Progenitor cell of endocrine pancreas (in vitro differentiated cells): ENCODE measurements at places on chromosomes 16 and 17. TPM values are rescaled to one million over a fixed set of nuclear protein-coding genes. Genes with fewer than 3 reads are reported as not detected.
A peak's percentile ranks its signal among the peaks of the same experiment; 100 is the strongest.

GRCh38 chr17:69773081-69773480, 301.9 kb upstream of the KCNJ16 start:
- peaks cover 5% of the 10 kb centered on the region for H3K27me3 ChIP-seq
- no peak overlapping the region for H3K4me3 ChIP-seq
- H3K36me3 ChIP-seq: no peaks in the 10 kb centered on the region
- no peak overlapping the region for H3K27ac ChIP-seq
- no peak for DNase-seq
- H3K4me1 ChIP-seq: no peaks in the 10 kb centered on the region

DNA sequence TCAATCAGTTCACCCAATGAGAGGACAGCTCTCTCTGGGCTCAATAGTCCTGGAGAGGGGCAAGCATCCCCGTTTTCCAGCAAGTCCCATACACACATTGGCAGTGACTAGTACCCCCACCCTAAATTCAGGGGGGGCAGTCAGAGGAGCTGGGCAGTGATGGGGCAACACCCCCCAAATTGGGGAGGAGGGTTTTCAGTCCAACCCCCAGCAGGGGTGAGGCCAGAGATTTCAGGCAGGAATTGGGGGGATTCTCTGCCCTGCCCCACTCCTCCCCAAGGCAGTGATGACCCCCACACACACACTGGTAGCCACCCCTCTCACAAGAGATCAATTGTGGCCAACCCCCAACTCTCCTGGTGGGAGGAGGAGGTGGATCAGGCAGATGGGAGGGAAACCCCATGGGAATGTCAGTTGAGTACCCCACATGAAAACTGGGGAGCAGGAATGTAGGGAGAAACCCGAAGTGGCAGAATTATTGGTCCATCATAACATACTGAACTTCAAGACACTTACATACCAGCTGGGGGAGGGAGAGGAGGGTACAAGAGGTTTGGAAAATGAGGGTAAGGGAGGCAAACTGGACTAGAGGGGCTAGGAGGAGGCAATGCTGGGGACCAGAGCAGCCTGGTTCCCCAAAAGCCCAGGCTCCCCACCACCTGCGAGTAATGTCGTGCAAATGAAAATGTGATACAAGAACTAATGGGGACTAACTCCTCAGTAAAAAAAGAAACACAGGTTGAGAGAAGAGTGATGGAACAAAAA, 3.1 kb downstream of the VAMP2 start:
- H3K27ac ChIP-seq: peak overlapping the region; percentile 94
- peaks cover 22% of the 10 kb centered on the region for H3K4me1 ChIP-seq

DNA sequence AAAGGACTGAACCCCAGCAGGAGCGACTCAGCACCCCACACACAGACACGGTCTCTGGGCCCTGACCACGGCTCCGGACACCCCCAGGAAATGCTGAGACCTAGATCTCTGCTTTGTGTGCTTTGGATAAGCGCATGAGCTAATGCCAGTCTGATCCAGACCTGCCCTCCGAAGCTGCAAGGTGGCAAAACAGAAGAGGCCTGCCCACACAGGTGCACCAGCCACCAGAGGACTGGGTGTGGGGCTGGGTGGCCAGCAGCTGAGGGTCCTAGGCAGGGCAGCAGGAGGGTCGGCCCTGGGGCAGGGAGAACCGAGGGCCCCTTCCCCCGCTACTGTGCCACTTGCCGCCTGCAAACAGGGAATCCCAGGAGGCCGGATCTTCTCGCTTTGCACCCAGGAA, 30.7 kb upstream of the EIF1 start:
- no peaks in the 10 kb centered on the region for H3K27me3 ChIP-seq
- no peak overlapping the region for H3K4me3 ChIP-seq
- H3K36me3 ChIP-seq: no peaks in the 10 kb centered on the region
- no peak overlapping the region for H3K27ac ChIP-seq
- peaks cover 6% of the 10 kb centered on the region for H3K4me1 ChIP-seq
- no peak for DNase-seq

- DNase-seq: no peak
- H3K4me1 ChIP-seq: peaks cover 29% of the 10 kb centered on the region
- H3K36me3 ChIP-seq: no peaks in the 10 kb centered on the region
Observed at GRCh38 chr16:22372882-22373661, 1.3 kb downstream of the CDR2 start.

DNA sequence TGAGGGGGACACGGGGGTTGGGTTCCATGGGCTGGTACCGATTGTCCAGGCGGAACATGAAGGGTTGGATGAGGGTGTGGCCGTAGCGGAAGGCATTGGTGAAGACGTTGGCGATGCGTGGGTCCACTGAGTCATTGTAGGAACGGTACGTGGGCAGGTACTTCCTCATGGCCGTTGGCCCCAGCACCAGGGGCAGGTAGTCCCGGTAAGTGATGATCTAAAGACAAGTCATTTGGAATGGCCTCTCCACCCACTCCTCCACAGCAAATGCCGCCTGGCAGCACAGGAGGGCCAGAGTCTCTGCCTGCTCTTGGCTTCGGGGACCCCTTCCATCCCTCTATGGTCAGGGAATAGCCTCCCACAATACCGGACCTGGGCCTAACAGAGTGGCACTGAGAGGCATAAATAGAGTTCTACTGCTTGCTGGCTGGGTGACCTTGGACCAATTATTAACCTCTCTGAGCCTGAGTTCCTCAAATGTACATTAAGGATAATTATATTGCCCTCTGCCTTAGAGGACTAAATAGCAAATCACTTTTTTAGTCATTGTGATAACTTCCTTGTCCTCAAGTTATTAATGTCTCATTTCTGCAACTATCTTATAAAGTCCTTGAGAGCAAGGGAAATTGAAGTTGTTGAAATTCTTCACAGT, 7.2 kb downstream of the MPO start:
- no peak overlapping the region for H3K4me3 ChIP-seq
- H3K27me3 ChIP-seq: peaks cover 15% of the 10 kb centered on the region
- H3K4me1 ChIP-seq: no peaks in the 10 kb centered on the region
- no peak overlapping the region for H3K27ac ChIP-seq
- H3K36me3 ChIP-seq: no peaks in the 10 kb centered on the region
- DNase-seq: no peak

DNA sequence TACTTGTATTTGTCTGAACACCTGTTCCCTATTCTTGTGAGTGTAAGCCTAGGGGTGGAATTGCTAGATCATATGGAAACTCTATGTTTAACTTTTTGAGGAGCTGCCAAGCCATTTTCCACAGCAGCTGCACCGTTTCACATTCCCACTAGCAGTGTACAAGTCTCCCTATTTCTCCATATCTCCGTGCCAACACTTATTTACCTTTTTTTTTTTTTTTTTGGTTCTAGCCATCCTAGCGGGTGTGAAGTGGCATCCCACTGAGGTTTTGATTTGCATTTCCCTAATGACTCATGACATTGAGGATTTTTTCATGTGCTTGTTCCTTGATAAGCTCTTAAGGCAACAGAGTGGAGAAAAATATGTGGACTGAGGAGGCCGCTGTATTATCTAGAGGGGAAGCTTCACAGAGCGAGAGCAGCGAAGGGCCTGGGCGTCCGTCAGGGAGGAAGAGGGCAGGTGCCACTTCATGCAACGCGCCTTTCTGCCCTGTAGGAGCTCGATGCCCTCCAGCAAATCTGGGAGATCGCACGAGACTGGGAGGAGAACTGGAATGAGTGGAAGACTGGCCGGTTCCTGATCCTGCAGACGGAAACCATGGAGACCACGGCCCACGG, 50.0 kb downstream of the DNAH2 start:
- no peak overlapping the region for H3K4me3 ChIP-seq
- peaks cover 1% of the 10 kb centered on the region for H3K4me1 ChIP-seq
- H3K36me3 ChIP-seq: no peaks in the 10 kb centered on the region

DNA sequence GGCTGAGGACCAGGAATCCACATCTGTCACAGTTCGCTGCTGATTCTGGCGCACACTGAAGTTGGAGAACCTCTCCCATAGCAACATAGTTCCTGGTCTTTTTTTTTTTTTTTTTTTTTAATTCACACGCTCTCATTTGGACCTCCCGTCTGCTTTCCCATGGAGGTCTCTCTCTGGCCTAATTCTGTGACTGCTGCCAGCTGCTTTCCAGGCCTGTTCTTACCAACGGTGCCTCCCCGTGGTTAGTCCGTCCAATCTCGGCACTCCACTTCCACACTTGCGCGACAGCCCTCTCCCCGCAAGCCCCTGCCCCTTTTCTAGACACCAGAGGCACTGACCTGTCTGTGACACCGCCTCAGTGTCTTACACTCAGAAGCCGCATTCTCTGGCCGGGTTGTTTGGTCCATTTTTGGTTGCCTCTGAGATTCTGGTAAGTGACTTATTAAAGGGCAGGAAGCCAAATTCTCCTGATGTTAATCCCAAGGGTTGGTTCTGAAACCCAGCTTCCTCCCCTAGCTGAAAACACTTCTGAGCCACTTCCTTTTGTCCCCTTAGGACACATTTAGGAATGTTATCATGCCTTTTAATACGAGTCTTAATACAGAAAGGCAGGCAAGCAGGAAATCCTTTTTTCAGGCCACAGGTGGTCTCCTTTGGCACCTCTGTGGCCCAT, 1.1 kb upstream of the AKTIP start:
- H3K27me3 ChIP-seq: no peaks in the 10 kb centered on the region
- peaks cover 1% of the 10 kb centered on the region for H3K36me3 ChIP-seq
- H3K27ac ChIP-seq: peak overlapping the region; percentile 98
- peak; percentile 23 for DNase-seq

DNA sequence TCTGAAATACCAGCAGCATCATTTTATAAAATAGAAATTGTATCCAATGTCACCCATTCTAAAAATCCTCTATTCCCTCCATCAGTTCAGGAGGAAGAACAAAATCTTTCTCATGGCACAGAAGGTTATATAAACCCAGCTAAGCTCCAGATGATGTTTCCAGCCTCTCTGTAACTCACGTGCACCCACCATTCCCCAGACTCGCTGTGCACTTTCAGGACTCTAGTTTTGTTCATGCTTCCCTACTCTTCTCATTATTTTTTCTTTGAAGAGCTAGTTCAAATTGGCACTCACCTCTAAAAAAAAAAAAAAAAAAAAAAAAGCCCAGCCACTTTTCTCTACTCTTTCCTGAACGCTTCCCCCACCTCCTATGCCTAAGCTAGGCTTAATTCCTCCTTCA, 36.0 kb upstream of the SHISA6 start:
- H3K4me3 ChIP-seq: no peak overlapping the region
- H3K27ac ChIP-seq: no peak overlapping the region
- peaks cover 10% of the 10 kb centered on the region for H3K27me3 ChIP-seq
- H3K4me1 ChIP-seq: peaks cover 2% of the 10 kb centered on the region

GRCh38 chr16:48576927-48577326, 33.1 kb downstream of the N4BP1 start:
- peaks cover 19% of the 10 kb centered on the region for H3K36me3 ChIP-seq
- H3K27ac ChIP-seq: no peak overlapping the region
- H3K4me3 ChIP-seq: no peak overlapping the region
- H3K27me3 ChIP-seq: no peaks in the 10 kb centered on the region
- H3K4me1 ChIP-seq: peaks cover 25% of the 10 kb centered on the region

DNA sequence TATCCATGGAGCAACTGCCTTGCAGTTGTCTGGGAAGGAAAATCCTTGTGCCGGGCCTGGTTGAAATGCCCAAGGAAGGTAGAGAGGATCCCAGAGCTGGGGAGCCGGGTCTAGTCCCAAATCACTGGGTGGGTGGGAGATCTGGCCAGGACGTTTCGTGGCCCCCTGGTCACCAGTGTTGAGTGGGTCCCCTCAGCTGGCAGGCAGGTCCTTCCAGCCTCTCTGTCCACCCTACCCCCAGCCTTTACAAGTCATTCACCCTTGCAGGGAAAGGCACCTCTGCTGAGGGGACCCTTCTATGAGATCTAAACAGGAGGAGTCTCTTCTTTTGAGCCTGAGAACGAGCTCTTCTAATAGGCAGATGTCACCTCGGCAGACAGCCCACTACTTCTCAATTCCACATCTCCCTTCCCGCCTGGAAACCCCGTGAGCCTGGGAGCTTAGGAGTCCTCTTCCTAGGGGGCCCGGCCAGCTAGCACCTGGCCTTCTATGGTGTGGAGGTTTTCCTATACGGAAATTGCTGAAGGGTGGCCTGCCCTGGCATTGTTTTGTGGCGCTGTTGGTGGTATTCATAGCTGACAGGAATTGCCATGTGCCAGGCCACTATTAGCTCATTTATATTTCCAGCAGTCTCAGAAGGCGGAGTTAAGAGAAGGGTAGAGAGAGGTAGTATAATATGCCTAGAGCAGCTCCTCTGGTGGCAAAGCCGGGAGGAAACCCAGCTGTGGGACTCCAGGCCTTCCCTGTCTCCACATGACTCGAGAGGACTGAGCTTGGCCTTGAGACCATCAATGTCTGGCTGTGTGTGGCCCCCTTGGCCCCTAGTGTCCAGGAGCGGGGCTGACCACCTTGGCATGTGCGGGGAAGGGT, 13.3 kb downstream of the MPRIP start:
- H3K27ac ChIP-seq: no peak overlapping the region
- no peak for DNase-seq
- H3K27me3 ChIP-seq: no peaks in the 10 kb centered on the region
- H3K4me3 ChIP-seq: no peak overlapping the region

GRCh38 chr17:8900626-8901585, 33.4 kb upstream of the PIK3R6 start:
- H3K36me3 ChIP-seq: no peaks in the 10 kb centered on the region
- no peak overlapping the region for H3K27ac ChIP-seq
- H3K4me3 ChIP-seq: no peak overlapping the region
- no peak for DNase-seq
- peaks cover 9% of the 10 kb centered on the region for H3K4me1 ChIP-seq
- peaks cover 32% of the 10 kb centered on the region for H3K27me3 ChIP-seq

DNA sequence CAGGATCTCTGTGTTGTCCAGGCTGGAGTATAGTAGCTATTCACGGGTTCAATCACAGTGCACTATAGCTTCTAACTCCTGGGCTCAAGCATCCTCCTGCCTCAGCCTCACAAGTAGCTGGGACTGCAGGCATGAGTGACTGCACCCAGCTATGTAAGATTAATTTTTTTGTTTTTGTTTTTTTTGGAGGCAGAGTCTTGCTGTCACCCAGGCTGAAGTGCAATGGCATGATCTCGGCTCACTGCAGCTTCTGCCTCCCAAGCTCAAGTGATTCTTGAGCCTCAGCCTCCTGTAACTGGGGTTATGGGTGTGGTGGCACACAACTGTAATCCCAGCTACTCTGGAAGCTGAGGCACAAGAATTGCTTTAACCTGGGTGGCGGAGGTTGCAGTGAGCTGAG, 15.8 kb downstream of the PPM1D start:
- no peak overlapping the region for H3K27ac ChIP-seq
- H3K4me1 ChIP-seq: peaks cover 1% of the 10 kb centered on the region
- no peak for DNase-seq
- peaks cover 6% of the 10 kb centered on the region for H3K36me3 ChIP-seq
- H3K27me3 ChIP-seq: no peaks in the 10 kb centered on the region

GRCh38 chr16:67664258-67664657, 2.3 kb downstream of the ENKD1 start:
- H3K4me3 ChIP-seq: peak overlapping the region; percentile 38
- no peak for DNase-seq

GRCh38 chr17:75839942-75840798, 4.0 kb downstream of the UNC13D start:
- H3K4me1 ChIP-seq: peaks cover 2% of the 10 kb centered on the region
- no peaks in the 10 kb centered on the region for H3K27me3 ChIP-seq
- H3K36me3 ChIP-seq: no peaks in the 10 kb centered on the region
- no peak overlapping the region for H3K27ac ChIP-seq

GRCh38 chr16:81821436-81822128, 42.5 kb downstream of the PLCG2 start:
- no peak overlapping the region for H3K27ac ChIP-seq
- H3K4me3 ChIP-seq: no peak overlapping the region
- peaks cover 1% of the 10 kb centered on the region for H3K4me1 ChIP-seq
- H3K36me3 ChIP-seq: no peaks in the 10 kb centered on the region
- no peaks in the 10 kb centered on the region for H3K27me3 ChIP-seq

The CLEC18B gene
- total RNA-seq: 3.0 and 3.5 TPM in 2 replicates

The HSD3B7 gene
- 4.6 and 5.5 TPM in 2 replicates for total RNA-seq

The MILR1 gene
- total RNA-seq: not detected in 2 replicates

The ATP6V0A1 gene
- total RNA-seq: 86.3 and 90.5 TPM in 2 replicates

The KRTAP2-2 gene
- total RNA-seq: not detected in 2 replicates

The CACNG4 gene
- 6.5 and 8.7 TPM in 2 replicates for total RNA-seq

The KRT20 gene
- total RNA-seq: not detected in 2 replicates

The C1QTNF1 gene
- total RNA-seq: 0.67 and 2.0 TPM in 2 replicates

The TOP2A gene
- 111 and 114 TPM in 2 replicates for total RNA-seq
